Sciatic nerve (tissue), 2 donors: ENCODE measurements at places on chromosomes 6 and 20. TPM values are rescaled to one million over a fixed set of nuclear protein-coding genes. Genes with fewer than 3 reads are reported as not detected.

GRCh38 chr6:135163440-135163738 is 17.7 kb upstream of the MYB start:
- DNase-seq = no peak

Gene RWDD2A
- total RNA-seq = 4.5 TPM

Gene OLIG3
- total RNA-seq = not detected

DNA sequence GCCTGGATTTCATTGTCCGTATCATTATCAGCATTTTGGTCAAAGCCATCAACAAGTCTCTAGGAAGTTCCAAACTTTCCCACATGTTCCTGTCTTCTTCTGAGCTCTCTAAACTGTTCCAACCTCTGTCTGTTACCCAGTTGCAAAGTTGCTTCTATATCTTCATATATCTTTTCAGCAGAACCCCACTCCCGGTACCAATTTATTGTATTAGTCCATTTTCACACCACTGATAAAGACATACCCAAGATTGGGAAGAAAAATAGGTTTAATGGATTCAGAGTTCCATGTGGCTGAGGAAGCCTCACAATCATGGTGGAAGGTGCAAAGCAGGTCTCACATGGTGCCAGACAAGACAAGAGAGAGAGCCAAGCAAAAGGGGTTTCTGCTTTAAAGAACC is 293.2 kb downstream of the EPM2A start:
- DNase-seq = no peak

Gene SLC22A16
- total RNA-seq = 0.22 TPM

DNA sequence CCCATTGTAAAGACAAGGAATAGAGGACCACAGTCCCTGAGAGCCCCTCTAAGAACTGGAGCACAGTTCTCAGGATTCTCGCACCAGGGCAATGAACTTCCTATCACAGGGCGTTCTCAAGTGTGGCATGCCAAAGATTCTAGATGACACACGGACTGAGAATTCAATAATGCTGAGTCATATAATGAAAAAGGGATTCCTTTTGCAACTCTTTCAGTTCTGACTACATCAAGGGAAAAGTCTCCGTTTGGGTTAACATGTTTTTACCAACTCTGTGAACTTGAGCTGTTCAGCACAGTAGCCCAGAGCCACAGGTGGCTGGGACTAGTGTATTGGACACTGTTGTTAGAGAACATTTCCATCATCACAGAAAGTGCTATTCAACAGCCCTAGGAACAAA is 3.4 kb downstream of the MED20 start:
- DNase-seq = no peak

DNA sequence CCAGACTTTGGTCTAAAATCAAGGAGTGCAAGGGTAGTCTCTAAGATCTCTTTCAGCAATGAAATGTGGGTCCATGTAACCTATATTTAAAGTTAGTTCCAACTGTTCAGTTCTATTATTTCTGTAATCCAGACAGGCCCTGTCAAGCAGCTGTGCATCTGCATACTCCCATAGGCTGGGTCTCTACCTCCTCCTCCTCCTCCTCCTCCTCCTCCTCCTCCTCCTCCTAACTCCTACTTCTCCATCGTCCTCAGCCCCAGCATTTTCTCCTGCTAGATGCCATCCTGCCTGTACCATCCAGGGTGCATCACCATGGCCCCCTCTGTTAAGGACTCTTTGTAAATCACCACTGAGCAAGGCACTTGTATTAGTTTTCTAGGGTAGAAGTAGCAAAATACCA is 52.4 kb upstream of the TPD52L1 start:
- no peak for DNase-seq

DNA sequence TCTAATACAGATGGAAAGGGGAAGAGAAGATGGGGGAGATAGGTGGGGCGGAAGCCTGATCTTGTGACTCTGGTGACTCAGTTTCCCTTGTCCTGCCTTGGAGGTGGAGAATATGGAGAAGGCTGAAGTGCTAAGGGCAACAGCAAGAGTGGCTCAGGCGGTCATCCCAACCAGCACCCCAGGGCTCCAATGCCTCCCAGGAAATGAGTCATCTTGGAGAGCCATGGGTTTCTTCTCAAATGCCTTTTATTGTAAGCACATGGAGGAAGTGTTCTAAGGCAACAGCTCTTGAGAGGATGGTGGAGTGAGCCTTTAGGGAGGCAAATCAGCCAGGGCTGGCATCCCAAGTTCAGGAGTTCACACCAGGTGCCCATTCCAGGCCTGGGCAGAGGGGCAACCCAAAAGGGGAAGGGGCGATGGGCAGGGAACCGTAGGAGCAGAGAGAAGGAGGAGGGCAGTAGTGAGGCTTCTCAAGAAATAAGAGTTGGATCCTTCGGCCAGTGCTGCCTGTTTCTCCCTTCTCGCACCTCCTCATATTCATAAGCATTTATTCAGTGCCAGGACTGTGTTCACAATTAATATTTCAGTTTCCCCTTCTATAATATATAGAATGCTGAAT is 13.2 kb upstream of the AHCY start:
- no peak for DNase-seq

Gene SOBP
- 18.5 TPM for total RNA-seq

Gene JPH2
- total RNA-seq = 1.5 TPM

- DNase-seq = no peak
Measured at GRCh38 chr6:41439524-41440418, 104.4 kb downstream of the NCR2 start.

DNA sequence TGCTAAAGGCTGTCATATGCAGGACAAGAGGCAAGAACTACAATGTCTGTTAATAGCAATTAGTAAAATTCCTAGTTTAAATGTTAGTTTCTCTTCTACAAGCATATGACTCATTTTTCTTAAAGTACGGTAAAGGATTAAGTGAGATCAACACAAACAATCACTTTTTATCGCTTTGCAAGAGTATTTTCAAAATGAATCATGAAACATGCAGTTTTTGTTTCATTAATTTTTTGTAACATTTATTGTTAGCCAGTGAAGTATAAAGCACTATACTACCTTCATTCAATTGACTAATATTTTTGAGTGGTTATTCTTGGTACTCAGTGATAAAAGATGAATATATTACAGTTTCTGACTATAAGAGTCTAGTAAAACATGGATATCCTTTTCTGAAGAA is 138.6 kb downstream of the AHI1 start:
- no peak for DNase-seq

DNA sequence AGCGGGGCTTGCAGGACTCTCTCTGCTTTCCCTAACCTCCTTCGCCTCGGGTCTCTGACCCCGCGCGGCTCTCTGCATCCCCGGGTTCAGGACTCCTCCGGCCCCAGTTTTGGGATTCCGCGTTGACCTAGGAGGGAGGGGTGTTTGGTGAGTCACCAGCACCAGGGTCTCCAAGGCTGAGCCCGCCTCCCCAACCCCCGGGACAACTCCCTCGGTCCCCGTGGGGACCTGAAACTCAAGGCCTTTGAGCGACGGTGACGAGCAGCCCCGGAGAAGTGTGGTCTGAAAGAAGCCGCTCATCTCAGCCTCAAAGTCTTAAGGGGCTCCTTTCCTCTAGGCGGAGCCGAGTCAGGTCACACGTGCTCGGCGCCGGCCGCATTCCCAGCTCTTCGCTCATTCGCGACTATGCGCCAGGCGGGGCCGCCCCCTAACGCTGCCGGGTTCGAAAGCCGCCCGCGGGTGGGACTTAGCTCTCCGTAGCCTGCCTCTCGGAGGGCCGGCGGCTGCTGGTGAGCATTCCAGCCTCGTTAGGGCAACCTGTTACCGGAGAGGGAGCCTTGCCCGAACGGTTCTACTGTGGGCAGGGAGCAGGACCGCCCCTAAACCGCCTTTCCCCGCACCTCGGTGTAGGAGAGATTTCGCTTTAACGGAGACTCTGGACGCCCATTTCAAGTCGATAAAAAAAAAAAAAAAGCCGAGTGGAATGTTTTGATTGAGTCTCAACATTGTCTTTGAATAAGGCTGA is 3.0 kb upstream of the PRDM13 start:
- DNase-seq = no peak

- peak; percentile 61 for DNase-seq
Measured at GRCh38 chr6:80767808-80768207, 661.3 kb downstream of the BCKDHB start.

GRCh38 chr6:14068133-14068532 is 49.4 kb upstream of the CD83 start:
- no peak for DNase-seq

GRCh38 chr20:35840421-35840820 is 68.6 kb downstream of the PHF20 start:
- DNase-seq = no peak

- peak; percentile 47 for DNase-seq
Measured at GRCh38 chr6:36955136-36955535, 598 bp downstream of the PI16 start.
